Stimulated activated CD8-positive, alpha-beta memory T cell treated with anti-CD3 and anti-CD28 coated beads, Interleukin-4, amount 100 ng/mL, for 24 hours (primary cell): ENCODE measurements at places on chromosomes 16 and 17.

DNA sequence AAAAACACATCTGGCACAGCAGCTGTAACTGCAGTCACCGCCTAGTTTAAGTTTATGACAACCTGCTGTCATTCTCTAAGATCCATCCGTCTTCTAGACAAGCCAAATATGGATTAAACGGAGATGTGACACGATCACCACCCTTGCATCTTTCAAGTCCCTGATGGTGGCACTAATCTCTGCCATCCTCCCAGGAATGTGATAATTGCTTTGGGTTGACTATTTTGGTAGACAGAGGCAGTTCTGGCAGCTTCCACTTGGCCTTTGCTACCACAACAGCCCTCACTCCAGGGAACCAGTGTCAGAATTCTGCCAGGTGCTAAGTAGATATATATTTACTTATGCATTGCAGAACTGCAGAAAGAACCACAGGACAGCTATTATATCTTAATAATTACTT, 81.3 kb downstream of the ADCY9 start:
- DNase-seq, result no peak

GRCh38 chr17:60599620-60600489, at the start of gene PPM1D:
PPM1D (plus strand) TSS chr17:60600193; CDS start chr17:60600415, 222 bp downstream.
- peak; percentile 97 for DNase-seq

DNA sequence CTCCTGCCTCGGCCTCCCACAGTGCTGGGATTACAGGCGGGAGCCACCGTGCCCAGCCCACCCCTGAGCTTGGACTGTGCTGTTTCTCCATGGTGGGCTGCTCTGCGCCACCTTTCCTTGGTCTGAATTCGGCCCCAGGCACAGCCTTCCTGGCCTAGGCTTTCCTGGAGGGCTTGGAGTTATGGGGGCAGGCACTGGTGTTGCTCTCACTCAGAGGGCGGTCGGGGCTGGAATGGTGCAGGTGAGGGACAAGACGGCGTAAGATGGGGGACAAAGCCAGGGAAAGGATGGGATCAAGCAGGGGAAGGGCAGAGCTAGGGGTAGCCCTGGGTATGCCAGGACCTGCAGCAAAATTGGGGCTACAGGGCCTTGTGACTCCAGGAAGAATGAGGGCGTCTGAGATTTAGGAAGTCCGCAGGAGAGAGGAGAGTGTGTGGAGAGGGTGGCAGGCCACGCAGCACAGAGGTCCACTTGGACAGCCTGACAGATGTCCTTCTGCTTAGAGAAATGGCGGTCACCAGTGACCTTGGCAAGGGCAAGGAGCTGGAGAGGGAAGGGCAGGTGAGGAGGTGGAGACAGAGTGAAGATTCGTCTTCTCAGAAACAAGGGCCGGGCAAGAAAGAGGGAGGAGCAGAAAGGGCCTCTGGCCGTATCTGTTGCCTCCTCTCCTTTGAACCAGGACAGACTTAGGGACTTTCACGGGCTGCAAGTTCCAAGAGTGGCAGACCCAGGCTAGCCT, 1.6 kb upstream of the ATP6V0C start:
- no peak for DNase-seq

DNA sequence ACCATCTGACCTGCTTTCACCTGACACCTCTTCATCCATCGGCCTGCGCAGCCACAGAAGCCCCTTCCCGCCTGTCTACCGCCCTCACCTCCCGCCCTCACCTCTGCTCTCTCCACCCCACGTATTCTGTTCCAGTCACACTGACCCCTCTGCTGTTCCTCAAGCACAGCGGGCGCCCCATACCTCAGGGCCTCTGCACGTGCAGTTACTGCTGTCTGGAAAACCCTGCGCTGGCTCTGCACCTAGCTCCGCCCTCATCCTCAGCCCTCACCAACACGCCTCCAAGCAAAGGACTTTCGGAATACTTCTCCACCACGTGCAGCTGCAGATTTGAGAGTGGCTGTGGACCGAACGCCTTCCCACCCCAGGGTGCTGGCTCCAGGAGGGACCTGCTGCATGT, 24.6 kb upstream of the PABPN1L start:
- no peak for DNase-seq

DNA sequence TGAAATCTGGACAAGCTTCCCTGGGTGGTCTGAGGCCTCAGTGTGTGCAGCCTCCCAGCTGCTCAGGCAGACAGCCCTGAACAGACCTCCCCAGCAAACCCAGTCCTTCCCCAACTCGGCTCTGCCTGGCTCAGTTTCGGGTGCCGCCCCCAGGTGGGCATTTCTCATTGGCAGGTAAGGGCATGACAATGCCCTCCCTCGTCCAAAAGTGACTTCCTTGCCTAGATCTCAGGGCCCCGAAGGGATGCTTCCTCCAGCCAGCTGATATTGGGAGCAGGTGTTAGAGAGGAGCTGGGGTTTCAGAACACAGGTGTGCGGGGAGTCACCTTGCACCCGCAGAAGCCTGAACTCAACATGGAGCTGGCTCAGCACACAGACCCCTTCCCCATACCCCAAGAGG, 3.8 kb upstream of the PPL start:
- DNase-seq, result no peak

DNA sequence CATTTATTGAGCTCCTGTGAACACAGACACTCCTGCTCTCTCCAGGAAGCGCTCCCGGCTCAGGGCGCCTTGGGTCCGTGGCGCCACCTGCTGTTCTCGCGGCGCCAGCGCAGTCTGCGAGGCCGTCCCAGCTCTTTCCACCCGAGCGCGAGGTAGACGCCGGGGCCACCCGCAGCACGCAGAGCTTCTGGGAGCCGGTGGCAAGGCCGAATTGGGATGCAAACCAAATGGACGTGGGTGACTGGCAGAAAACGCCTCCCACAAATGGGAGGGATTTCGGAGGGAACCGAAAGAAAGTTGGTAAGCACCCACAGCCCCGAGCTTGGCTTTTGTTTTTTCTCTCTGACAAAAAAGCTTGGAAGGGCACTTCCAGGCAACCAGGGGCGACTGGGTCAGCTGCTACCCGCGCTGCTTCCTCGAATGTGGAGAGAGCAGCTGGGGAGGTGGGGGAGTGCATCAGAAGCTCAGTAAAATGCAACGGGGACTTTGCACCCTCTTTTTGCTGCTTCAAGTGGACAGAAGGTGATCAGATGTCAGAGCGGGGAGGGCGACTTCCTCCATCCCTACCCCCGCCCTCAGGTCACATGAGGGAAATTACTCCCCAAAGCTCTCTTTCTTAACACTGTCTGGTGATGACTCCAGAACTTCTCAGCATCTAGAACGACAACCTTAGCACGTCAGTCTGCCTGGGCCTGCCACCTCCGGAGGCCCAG, 13.5 kb upstream of the N4BP1 start:
- peak; percentile 67 for DNase-seq

- DNase-seq, result no peak
These were observed 24.4 kb upstream of the GPT2 start for GRCh38 chr16:46859719-46860152.

GRCh38 chr16:22191532-22192260, 14.4 kb upstream of the EEF2K start:
- DNase-seq, result no peak

DNA sequence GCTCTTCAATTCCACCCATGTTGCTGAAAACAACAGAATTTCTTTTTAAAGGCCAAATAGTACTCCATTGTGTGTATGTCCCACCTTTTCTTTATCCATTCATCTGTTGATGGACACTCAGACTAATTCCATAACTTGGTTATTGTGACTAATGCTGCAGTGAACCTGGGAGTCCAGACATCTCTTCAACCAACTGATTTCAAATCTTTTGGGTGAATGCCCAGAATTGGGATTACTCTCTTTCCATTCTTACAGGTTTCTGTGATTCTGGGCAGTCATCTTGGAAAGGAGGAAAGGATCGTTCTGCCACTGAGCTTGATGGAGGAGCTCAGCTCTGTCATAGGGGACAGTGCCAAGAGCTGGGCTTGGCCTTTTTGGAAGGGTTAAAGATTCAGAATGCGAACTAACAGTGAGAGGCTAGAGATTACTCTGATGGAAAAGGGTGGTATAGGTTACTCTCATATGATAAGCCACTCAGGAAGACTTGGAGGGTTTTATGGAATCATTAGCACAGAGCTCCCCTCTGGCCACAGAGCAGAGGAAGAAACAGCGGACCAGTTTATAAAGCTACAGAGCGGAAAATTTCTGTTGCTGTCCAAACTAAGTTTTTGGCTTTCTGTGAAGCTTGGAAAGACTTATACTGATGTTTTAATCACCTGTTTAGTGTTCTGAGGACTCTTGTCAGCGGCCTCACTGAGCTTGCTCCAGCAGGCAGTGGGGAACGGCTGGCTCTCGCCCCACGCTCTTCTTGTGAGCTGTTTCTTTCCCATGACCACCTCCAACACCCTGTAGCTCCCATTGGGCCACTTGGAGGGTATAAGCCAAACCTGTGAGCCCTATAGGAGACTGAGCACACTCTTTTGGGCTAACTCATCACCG, 48.3 kb downstream of the HIC1 start:
- DNase-seq, result no peak

DNA sequence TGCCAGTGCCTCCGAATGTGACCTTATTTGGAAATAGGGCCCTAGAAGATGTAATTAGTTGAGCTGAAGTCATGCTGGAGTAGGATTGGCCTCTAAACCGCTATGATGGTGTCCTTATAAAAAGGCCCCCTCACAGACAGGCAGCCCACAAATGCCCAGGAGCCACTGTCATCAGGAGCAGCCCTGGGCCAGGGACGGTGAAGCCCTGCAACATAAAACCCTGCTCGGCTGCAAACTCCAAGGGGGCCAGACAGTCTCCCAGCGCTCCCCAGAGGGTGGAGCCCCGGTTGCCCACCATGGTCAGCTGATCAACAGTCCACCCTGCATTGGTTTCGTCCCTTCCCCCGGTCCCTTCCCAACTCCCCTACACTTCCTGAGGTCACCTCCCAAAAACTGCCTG, 351.7 kb downstream of the FOXL1 start:
- no peak for DNase-seq

DNA sequence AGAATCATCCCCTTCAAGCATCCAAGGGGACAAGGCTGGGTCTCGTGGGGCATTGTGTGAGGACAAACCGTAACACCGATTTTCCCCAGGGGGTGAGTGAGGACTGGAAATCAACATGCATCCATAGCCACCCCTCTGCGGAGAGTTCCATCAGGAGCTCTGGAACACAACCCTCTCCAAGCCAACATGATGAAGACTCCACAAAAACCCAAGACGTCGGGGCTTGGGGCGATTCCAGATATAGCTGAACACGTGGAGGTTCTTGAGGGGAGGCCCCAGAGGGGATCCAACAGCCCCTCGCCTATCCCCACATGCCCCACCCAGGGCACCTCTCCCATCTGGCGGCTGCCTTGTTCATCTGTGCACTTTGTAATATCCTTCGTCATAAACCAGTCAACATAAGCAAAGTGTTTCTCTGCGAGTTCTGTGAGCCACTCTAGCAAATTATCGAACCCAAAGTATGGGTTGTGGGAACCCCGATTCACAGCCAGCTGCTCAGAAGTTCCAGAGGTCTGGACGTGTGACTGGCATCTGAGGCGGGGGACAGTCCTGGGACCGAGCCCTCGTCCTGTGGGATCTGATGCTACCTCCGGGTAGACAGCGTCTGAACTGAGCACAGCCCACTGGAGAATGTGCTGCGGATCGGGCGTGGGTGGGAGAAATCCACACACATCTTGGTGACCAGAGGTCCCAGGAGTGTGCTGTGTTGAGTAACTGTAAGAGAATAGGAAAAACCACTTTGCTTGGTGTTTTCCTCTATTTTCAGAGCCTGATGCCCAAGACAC, 55.5 kb downstream of the RPH3AL start:
- no peak for DNase-seq

DNA sequence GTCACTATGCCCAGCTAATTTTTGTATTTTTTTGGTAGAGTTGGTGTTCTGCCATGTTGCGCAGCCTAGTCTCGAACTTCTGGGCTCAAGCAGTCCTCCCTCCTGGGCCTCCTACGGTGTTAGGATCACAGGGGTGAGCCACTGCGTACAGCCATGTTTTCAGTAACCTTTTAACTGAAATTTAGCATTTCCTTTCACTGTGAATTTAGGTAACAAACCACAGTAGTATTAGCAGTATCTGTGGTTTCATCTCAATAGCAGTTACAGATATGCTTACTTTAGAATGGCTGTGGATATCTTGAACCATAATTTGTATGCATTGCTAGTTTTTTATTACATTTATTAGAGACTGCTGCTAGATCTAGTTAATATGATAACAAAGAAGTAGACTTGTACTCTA, 4.3 kb upstream of the RANGRF start:
- no peak for DNase-seq

- no peak for DNase-seq
These were observed 2.0 kb downstream of the GH1 start for GRCh38 chr17:63916566-63917185.

GRCh38 chr16:83046664-83047063, 419.9 kb downstream of the CDH13 start:
- DNase-seq, result no peak

- DNase-seq, result no peak
These were observed at the start of gene HYDIN for GRCh38 chr16:71230122-71230845. HYDIN (minus strand) TSS chr16:71230722; CDS start chr16:71186895, 43,827 bp downstream.

DNA sequence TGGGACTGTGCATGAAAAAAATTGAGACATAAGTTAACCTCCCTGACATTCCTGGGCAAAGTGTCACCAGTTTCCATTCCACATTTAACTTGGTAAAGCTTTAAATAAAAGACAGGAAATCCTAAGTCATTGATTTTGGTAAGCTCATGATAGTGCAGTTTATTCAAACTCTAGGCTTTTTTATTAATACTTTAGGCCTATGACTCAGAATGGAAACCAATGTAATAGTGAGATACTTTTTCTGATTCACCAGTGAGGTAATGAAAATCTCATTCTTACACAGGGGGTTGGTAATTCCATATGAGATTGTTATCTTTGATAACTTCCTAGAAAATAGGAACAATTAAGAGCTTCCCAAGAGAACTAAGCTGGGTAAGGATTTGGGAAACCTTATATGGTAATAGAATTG, 91.1 kb downstream of the NLK start:
- DNase-seq, result no peak

DNA sequence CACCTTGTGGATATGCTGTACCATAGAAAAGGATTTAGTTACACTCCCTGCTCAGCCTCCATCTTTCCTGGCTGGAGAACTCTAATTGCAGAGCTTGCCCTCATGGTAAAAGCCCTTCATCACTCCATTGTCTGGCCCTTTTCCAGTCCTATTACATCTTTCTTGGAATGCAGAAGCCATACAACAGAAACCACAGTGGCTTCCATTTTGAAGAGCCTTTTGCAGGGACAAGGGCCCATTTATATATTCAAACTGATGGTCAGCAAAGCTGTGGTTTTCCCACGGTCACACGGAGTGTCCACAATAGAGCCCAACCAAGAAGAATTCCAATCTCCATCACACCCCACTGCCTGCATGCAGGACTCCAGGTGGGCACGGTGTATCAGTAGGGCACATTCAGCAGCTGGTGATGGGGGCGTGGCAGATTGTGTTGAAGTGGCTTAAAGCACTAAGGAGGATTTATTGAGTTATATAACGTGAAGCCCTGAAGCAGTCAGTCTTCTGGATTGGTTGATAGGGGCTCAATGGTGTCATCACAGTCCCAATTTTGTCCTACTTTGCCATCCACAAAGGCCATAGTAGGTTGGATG, 20.3 kb downstream of the COPRS start:
- DNase-seq, result no peak

GRCh38 chr17:63222655-63223054, 223.5 kb downstream of the CYB561 start:
- no peak for DNase-seq
